ENCODE measurements at places on chromosomes 4 and X.

- no peak for DNase-seq
These were observed 21.1 kb upstream of the SORBS2 start for GRCh38 chr4:185833055-185833598.

GRCh38 chr4:101954975-101955678 is 164.6 kb downstream of the BANK1 start:
- DNase-seq = no peak

GRCh38 chr4:184899261-184900134 is 73.7 kb upstream of the ACSL1 start:
- DNase-seq = peak; percentile 45

DNA sequence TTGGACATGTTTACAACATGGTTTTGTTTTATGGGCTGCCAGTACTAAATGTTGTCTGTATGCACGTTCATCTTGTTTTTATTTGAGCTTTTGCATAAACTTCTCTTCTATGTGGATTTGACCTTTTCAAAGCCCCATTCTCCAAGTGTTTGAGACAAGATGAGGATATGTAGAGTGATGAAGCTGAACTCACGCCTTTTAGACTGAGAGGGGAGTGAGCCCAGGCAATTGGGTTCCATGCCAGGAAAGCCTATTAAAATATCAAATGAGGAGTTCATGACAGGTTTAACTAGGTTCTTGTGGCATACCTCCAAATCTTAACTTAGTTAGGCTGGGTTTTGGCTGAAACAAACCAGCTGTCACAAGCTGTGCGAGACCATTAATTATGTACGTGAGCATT is 170.4 kb upstream of the LDB2 start:
- DNase-seq = no peak

GRCh38 chr4:4862071-4862551 is 2.6 kb downstream of the MSX1 start:
- no peak for DNase-seq

DNA sequence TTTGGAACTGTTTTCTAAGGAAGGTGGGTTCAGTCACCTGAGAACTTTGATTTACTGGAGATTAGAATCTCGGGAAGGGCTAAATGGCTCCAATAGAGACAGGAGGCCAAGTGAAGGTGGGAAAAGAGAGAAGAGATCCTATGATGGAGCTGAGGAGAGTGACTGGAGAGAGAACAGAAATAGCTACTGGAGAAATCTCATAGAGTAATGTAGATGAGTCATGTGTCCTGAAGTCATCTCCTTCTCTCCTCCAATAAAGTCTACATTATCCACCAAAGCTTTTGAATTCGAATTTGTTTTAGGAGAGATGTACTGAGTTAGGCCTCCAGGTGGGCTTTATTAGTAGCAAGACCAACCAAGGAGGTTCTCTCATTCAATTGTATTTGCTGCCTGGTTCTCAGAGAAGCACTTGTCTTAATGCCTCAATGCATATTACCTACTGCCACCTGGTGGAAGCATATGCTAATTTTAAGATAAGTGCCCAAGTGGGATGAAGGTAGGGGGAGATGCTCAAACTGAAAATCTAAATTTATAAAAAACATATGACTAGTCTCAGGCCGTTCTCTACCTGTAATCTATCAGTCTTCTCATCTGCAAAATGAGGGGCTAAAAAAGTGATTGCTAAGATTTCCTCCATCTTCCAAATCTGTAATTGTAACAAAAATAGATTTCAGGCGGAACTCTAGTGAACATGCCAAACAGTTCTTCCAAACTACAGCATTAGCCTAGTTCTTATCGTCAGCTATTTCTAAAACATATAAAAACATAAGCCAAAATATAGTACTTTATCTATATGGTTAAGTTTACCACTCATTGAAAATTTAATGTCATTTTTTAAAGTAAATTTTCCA is 24.4 kb downstream of the TXK start:
- peak; percentile 19 for DNase-seq

Measured in HFFc6 (cell line).